Aorta (tissue), 5 donors: ENCODE measurements at places on chromosomes 2 and 18. TPM values are rescaled to one million over a fixed set of nuclear protein-coding genes. Genes with fewer than 3 reads are reported as not detected.

The VWA3B gene
- total RNA-seq, result 0.36 TPM

The TUBA4B gene
- not detected for total RNA-seq

The SERPINB4 gene
- not detected for total RNA-seq

The TPO gene
- total RNA-seq, result 11.1 TPM

The MEIS1 gene
- total RNA-seq, result 35.4 TPM

The RGPD4 gene
- total RNA-seq, result 0.33 TPM

The AMER3 gene
- total RNA-seq, result not detected

The NDC80 gene
- total RNA-seq, result 2.4 TPM

- H3K27me3 ChIP-seq, result no peaks in the 10 kb centered on the region
- no peak overlapping the region for H3K4me3 ChIP-seq
- no peaks in the 10 kb centered on the region for H3K36me3 ChIP-seq
- DNase-seq, result no peak
- no peaks in the 10 kb centered on the region for H3K4me1 ChIP-seq
Observed at GRCh38 chr2:169711751-169712509, 17.7 kb downstream of the PHOSPHO2 start.

GRCh38 chr2:197081294-197081693, 154.8 kb upstream of the PGAP1 start:
- H3K4me3 ChIP-seq, result no peak overlapping the region
- peak overlapping the region; percentile 24 for H3K27ac ChIP-seq
- H3K36me3 ChIP-seq, result no peaks in the 10 kb centered on the region

DNA sequence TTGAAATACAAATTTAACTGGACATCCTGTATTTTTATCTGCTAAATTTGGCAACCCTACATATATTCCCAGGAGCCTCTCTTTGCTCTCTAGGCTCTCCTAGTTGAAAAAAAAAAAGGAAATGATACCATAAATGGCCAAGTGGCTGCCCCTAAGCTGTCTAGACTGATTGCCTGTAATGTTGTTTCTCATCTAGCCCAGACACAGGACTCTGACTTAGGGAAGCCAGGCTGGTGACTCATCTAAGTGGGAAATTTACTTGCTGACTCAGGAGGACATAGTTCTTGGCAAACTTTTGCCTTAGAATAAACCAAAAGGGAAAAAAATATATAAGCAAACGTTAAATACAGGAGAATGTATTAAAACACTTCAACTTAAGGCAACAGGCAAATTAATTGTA, 14.6 kb upstream of the ITGAV start:
- H3K4me1 ChIP-seq, result no peaks in the 10 kb centered on the region
- peak; percentile 71 for DNase-seq
- no peak overlapping the region for H3K4me3 ChIP-seq
- no peaks in the 10 kb centered on the region for H3K27me3 ChIP-seq
- no peak overlapping the region for H3K27ac ChIP-seq

DNA sequence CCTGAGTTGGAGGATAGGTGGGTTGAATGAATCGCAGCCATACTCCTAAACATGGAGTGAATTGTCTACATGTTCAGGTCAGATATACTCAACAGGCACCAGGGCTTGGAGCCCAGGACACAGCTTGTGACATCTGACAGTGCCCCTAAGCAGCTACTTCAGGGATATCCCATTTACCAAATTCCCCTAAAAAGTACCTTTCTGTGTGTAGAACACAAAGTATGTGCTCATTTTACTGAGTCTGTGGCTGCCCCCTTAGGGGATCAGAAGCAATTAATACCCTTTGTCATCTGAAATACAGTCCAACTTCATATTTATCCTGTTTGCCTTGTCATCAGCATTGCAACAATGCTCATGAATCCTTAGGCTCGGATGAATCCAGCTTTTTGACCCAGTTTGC, 20.8 kb downstream of the TNFRSF11A start:
- H3K4me1 ChIP-seq, result no peaks in the 10 kb centered on the region
- H3K4me3 ChIP-seq, result no peak overlapping the region
- DNase-seq, result no peak
- H3K27me3 ChIP-seq, result no peaks in the 10 kb centered on the region

- no peaks in the 10 kb centered on the region for H3K4me1 ChIP-seq
- H3K4me3 ChIP-seq, result no peak overlapping the region
- no peak overlapping the region for H3K27ac ChIP-seq
- H3K36me3 ChIP-seq, result no peaks in the 10 kb centered on the region
- no peak for DNase-seq
- H3K27me3 ChIP-seq, result no peaks in the 10 kb centered on the region
Observed at GRCh38 chr2:30110773-30111172, 36.0 kb upstream of the YPEL5 start.

DNA sequence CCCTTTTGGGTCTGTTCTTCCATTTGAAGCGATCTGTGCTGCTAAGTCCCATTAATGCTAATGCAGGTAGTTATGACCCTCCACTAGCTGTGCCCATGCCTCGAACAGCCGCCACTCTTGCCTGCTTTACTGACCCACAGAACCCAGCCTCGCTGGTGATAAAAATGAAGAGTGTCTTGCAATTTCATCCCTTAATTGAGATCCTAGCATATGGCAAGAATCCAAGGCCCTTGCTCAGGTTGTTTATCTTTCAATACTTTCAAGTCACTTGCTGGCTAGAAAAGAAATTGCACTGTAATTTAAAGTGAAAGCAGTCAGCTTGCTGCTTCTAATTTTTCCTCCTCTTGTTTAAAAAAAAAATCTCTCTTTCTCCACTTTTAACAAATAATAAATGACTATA, 73.6 kb downstream of the ZNF521 start:
- H3K27ac ChIP-seq, result no peak overlapping the region
- H3K27me3 ChIP-seq, result no peaks in the 10 kb centered on the region
- no peaks in the 10 kb centered on the region for H3K36me3 ChIP-seq
- H3K4me1 ChIP-seq, result no peaks in the 10 kb centered on the region
- DNase-seq, result no peak
- H3K4me3 ChIP-seq, result no peak overlapping the region

- no peak overlapping the region for H3K27ac ChIP-seq
- no peaks in the 10 kb centered on the region for H3K27me3 ChIP-seq
- H3K4me3 ChIP-seq, result no peak overlapping the region
- DNase-seq, result no peak
Observed at GRCh38 chr2:196160101-196160500, 11.3 kb downstream of the STK17B start.

- no peaks in the 10 kb centered on the region for H3K4me1 ChIP-seq
- no peak for DNase-seq
- H3K36me3 ChIP-seq, result no peaks in the 10 kb centered on the region
- H3K27me3 ChIP-seq, result no peaks in the 10 kb centered on the region
- H3K4me3 ChIP-seq, result no peak overlapping the region
- no peak overlapping the region for H3K27ac ChIP-seq
Observed at GRCh38 chr2:126756125-126756524, 100.2 kb downstream of the GYPC start.

GRCh38 chr2:119671752-119672151, 7.2 kb upstream of the TMEM177 start:
- H3K27ac ChIP-seq, result no peak overlapping the region
- no peaks in the 10 kb centered on the region for H3K4me1 ChIP-seq
- no peak for DNase-seq
- H3K4me3 ChIP-seq, result no peak overlapping the region

DNA sequence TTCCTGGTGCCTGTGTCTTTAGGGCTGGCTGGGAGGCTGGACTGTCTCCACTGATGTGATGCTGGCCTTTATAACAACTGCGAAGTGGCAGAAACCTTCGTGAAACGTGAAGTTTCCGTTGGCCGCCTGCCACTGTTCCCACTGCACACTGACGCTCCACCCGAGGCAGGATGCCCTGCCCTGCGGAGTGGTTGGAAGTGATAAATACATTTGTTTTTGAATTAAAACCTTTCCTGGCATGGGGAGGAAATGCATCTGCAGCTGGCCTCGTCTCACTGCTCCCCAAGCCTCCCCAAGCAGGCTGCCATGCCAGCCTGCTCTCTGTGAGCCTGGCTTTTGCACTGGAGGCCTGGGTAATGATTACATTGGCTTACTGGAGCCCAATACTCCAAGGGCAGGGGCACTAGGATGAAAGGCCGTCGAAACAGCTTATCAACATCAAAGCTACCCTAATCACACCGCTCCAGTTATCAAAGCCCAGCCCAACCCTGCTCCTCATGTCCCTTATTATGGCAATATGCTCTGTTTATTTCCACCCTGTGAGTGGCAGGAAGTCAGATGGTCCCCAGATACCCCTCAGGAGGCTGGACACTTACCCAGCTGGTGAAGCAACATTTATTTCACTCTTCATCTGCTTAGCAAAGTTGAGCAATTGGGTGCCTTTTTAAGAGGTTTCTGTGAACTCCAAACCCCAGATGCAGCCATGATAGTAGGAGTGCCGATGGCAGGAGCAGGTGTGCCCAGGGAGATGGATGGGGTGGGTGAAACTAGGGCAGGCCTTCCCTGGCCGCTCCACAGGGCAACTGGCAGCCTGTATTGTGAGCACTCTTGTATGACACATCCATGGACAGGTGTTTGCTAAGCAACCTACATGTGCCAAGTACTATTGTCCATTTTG, 97.4 kb upstream of the ITGA6 start:
- no peaks in the 10 kb centered on the region for H3K27me3 ChIP-seq
- H3K4me3 ChIP-seq, result no peak overlapping the region

- H3K4me3 ChIP-seq, result no peak overlapping the region
- no peak for DNase-seq
- no peaks in the 10 kb centered on the region for H3K4me1 ChIP-seq
- H3K27ac ChIP-seq, result no peak overlapping the region
Observed at GRCh38 chr18:74454279-74454751, 2.8 kb downstream of the DIPK1C start.
